ENCODE measurements at places on chromosomes 3 and 15.

- no peak for DNase-seq
Observed at GRCh38 chr3:35028157-35028556, 611.2 kb upstream of the ARPP21 start.

- no peak for DNase-seq
Observed at GRCh38 chr15:61032600-61033286, 196.4 kb downstream of the RORA start.

DNA sequence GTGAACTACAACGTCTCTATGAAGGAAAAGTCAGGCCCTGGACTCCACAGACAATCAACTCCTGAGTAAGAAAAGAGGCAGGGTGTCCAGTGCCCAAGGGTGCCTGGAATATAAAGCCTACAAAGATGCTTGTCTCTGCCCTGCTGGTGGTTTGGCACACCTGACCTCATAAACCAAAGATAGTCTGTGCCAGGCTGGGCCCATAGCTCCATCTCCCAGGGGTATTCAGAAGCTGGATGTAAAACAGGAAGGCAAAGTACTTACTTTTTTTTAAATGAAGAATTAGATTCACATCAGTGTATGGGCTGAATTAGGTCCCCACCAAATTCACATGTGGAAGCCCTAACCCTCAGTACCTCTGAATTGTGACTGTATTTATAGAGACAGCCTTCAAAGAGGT lies 66.6 kb upstream of the HERC1 start:
- DNase-seq = no peak

DNA sequence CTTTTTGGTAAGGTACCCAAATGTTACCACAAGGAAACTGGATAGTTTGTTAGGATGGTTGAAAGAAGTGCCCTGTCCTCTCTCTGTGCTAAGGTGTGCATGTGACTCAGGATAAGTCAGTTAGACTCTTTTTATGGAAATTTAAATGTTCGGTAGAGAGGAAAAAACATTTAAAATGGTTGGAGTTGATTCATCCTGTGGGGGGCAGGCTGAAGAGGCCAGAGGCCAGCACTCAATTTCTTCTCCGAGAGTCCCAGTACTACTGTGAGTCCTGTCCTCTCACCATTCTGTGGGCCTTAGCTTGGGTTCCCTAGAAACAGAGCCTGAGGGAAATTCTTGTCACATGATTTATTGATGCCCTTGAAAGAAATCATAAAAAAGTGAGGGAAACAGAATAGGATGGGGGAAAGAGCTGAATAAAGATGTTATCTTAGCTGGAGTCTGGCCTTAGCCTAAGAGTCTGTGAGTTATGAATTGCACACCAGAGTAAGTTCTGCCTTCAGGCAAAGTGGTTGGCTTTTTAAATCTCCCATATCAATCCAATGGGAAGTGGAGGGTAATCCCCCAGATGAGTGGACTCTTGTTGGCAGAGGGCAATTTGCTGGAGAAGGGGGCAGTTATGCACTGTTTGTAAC lies 106.5 kb upstream of the GALNT15 start:
- no peak for DNase-seq

DNA sequence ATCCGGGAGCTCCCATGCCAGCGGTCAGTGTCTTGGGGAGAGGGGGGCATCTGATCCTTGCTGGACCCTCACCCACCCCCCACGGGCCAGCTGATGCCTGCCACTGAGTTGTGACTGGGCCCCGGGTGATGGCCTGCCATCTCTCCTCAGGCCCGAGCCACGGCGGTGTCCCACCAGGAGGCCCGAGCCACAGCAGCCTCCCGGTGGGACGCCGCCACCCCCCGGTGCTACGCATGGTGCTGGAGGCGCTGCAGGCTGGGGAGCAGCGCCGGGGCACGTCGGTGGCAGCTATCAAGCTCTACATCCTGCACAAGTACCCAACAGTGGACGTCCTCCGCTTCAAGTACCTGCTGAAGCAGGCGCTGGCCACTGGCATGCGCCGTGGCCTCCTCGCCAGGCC lies 4.3 kb downstream of the H1-8 start:
- DNase-seq = no peak

DNA sequence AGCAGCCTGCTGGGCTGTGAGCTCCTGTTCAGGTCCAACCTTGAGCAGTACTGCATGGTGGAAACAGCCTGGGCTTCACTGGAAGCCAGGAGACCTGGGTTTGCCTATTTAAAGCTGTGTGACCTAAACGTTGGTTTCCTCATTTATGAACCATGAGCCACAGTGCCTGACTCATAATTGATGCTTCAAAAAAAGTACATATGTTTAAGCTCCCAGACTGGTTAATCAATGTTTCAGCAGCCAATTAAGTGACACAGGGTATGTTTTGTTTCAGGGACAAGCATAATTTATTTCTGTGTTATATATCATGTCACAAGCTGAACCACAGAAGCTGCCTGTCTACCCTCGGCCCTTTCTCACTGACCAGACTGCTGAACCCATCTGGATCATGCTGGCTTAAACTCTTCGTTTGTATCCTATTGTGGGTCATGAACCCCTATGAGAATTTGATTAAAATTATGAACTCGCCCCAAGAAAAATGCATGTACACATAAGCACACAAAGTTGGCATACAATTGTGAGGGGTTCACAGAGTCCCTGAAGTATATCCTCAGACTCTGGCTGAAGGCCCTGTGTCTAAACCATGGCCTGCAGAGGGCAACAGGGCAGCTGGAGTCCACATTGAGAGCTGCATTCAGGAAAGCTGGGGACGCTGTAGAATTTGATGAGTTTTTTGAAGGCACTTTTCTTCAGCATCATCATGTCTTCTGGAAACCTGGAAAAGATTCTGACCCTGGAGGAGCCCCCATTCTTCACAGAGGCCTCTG lies 23.7 kb downstream of the HDC start:
- DNase-seq = no peak

- no peak for DNase-seq
Observed at GRCh38 chr3:159996018-159996417, 7.4 kb downstream of the IL12A start.

GRCh38 chr3:35944926-35945710 lies 305.8 kb downstream of the ARPP21 start:
- DNase-seq = no peak

DNA sequence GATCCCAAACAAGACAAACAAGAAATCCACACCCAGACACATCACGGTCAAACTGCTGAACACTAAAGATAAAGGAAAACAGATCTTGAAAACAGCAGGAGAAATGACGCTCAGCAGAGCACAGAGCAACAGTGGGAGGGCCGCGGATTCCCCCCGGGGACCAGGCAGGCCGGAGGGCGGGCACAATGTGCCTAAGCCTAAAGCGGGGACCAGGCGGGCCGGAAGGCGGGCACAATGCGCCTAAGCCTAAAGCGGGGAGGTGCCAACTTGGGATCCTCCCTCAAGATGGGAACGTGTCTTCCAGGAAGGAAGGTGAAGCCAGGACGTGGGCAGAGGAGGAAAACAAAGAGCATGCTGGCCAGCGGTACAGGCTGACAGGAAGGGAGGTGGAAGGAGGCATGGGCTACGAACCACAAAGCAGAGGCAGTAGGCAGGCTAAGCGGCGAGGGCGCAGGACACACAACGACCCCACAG lies 31.1 kb downstream of the CYFIP1 start:
- no peak for DNase-seq

- no peak for DNase-seq
Observed at GRCh38 chr15:78453447-78453846, 15.4 kb downstream of the IREB2 start.

DNA sequence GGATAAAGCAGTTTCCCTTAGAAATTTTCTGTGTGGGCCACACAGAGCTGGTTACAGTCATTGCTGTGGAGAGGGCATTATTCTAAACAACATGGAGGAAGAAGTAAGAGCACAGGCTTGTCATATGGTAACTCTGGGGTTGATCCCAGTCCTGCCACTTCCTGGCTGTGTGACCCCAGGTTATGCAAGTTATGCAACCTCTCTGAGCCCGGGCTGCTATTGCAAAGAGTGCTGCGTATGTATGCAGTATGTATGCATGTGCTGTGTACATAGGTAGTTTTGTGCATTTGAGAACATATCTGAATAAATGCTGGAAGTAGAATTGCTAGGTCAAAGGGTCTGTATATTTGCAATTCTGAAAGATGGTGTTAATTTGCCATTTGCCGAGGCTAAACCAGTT lies 9.2 kb downstream of the SPSB4 start:
- no peak for DNase-seq

DNA sequence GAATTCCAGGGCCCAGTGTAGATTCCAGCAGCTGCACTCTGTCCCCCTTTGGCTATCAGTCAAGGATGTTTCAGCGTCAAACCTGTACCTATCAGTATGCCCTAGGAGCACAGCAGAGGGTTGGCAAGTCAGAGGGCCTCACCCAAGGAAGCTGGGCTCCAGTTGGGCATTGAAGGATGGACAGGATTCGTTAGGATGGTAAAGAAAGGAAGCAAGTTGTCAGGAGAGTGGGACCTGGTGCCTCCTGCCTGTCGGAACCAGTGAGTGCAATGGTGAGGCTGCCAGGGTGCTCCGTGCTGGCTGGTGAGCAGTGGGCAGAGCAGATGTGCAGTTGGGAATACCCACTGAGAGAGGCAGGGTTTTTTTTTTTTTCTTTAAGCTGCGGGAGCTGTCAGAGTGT lies 157.2 kb downstream of the CHDH start:
- no peak for DNase-seq

DNA sequence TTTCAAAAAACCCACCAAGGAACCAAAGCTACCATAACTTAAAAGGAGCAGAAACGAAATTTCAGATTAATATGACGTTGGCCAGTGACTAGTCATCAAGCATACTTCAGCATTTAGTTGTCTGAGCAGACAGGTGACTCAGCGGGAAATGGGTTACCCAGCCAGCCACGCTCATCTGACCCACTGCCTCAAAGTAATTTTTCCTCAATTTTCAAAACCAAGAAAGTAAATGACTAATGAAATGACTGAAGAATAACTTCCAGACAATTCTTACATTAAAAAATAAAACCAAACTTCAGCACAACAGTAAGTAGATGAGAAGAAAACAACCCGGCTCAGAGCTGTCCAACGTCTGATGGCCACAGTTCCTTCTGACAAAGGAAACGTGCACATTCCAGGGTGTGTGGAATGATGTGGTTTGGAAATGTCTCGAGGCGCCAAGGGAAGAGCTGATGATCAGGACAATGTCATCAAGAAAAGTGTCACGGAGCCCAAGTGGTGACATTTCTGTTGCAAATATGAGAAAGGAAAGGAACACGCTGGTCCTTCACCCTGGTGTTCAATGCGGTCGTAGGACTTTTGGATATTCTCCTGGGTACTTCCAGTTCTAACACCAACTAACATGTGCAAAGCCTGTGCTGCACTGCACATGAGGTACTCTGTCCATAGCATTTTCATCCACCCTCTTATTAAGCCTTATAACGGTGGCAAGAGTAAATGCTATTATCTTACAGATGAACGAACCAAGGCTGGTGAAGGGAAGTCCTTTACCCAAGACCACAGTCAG lies 79.1 kb downstream of the FOXP1 start:
- DNase-seq = no peak

- no peak for DNase-seq
Observed at GRCh38 chr3:134375582-134376384, 1.5 kb upstream of the AMOTL2 start.

DNA sequence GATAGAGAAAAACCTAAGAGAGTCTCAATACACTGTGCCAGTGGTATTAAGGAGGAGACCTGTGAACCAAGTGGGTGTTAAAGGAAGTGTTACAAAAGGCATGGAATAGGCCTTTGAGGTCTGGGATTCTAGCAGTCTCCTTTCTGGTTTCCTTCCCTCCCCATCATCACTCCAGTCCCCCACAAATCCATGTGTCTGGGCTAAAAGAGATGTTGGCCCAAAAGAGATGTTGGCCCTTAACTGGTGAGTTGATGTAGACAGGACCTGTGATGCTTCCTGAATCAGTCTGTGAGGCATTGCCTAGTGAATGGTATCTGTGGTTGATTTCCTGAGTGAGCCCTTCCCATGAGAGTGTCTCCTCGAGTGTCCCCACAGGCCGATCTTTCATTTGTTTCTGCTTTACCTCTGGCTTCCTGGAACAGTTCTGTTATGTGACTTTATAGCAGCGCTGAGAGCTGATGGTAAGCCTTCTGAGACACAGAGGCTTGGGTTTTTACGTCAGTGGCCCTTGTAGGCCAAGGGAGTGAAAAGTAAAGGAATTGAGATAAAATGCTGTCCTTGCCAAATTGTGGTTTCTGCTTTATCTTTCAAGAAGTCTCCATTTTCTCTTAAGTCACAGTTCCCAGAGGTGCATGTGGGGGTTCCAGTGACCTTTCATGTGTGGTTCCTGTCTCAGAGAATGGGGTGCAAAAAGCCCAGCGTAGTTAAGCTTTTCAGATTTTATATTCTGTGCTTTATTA lies 87.8 kb downstream of the KLHL25 start:
- DNase-seq = no peak

Measured in stimulated activated CD4-positive, alpha-beta T cell treated with anti-CD3 and anti-CD28 coated beads, Interleukin-1b, Interleukin-23, amount 100 ng/mL, for 1 hour (primary cell).